ENCODE measurements at places on chromosomes 1 and 21.
A peak's percentile ranks its signal among the peaks of the same experiment; 100 is the strongest.

- no peak for DNase-seq
Observed at GRCh38 chr1:108962681-108963051, 618 bp downstream of the CLCC1 start.

- no peak for DNase-seq
Observed at GRCh38 chr1:64493831-64494230, 23.9 kb downstream of the CACHD1 start.

DNA sequence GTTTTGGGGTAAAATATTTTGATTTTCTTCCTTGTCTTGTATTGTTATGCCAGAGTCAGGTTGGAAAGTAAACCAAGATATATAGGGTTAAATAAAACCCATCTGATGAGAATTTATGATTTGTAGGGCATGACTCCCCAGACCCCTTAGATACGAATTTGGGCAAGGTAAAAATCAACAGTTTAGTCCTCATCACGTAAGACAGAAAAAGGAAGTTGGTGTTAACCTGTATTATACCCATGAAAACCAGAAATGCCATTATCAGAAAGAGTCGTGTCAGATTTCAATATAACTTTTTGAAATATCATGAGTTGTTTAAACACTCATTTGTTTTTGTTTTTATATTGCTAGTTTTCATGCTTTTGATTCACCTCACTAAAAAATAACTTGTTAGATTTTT lies 11.8 kb downstream of the CEPT1 start:
- DNase-seq, result no peak

GRCh38 chr1:114192328-114192727 lies 38.7 kb upstream of the SYT6 start:
- DNase-seq, result no peak

DNA sequence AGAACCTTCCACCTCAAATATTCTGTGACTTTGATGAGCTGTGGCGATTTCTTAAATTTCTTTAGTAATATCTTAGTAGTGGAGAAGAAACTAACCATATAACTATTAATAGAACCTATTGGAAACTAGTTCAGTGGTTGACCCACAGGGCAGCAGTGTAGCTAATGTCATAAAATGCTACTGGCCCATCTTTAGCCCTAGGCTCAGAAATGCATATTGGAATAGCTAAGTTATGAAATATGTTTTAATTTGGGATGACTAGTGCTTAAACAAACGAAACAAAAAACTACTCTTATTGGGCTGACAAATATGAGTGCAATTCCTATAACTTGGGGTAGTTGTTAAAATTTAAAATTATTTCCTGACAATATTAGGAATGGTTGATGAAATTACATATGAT lies 20.2 kb downstream of the MACO1 start:
- DNase-seq, result no peak

DNA sequence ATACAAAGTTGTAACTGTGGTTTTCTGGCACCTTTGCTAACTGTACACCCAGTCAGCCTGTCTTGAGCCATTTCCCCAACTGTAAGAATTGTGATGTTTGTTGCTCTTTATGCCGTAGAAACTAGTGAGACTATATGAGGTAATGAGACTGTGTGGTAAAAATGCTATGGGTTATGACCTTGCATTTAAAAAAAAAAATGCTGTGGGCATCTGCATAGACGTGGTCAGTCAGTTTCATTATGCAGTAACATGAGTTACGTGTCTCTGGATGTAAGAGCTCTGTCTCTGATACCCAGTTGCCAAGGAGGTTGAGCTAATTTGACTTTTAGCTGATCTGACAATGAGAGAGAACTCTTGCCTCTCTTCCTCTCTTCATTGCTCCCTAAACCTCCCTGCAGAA lies 80.6 kb upstream of the LAMC2 start:
- DNase-seq, result no peak

- DNase-seq, result no peak
Observed at GRCh38 chr1:5109633-5110032, 455.2 kb downstream of the AJAP1 start.

- no peak for DNase-seq
Observed at GRCh38 chr1:182688436-182689205, 4.2 kb upstream of the RGS8 start.

DNA sequence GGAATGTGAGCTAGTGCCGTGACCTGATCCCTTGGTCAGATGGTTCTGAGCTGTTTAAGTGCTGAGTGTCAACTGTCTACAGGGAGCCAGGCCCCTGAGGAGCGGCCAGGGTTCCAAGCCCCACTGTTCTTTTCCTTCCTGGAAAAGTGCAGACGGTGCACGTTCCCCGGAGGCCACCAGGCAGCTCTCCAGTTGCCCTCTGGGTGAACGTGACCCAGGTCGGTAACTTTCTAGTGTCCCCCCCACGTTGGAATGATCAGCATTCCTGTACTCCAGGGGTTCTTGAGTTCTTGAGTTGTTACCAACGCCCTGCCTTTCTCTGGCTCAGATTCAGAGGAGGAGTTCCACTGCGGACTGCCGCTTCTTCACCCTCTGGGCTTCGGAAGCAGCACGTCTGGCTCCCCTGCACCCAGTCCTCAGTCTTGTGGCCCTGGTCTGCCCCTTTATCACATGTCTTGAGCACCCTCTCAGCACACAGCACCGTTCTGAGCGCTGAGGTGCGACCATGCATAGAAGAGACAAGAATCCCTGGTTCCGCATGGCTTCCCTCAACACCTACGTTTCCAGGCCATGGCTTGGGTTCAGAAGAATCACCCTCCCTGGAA lies 131.5 kb downstream of the DHRS3 start:
- no peak for DNase-seq

DNA sequence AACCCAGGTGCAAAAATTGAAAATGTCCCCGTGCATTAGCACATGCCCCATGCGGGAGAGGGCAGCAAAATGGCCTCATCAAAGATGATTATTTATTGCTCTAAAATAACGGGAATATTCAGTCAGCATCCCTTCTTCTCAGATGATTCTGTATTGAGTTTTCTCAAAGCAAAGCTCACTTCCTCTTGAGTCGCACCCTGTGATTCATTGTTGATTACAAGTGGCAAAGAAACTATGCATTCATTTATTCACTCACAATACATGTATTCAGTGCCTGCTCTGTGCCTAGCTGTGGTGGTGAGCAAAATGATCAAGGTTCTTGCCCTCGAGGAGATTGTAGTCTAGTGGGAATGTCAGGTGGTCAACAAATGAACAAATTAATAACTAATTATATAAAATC lies 226.0 kb upstream of the KAZN start:
- DNase-seq, result no peak

DNA sequence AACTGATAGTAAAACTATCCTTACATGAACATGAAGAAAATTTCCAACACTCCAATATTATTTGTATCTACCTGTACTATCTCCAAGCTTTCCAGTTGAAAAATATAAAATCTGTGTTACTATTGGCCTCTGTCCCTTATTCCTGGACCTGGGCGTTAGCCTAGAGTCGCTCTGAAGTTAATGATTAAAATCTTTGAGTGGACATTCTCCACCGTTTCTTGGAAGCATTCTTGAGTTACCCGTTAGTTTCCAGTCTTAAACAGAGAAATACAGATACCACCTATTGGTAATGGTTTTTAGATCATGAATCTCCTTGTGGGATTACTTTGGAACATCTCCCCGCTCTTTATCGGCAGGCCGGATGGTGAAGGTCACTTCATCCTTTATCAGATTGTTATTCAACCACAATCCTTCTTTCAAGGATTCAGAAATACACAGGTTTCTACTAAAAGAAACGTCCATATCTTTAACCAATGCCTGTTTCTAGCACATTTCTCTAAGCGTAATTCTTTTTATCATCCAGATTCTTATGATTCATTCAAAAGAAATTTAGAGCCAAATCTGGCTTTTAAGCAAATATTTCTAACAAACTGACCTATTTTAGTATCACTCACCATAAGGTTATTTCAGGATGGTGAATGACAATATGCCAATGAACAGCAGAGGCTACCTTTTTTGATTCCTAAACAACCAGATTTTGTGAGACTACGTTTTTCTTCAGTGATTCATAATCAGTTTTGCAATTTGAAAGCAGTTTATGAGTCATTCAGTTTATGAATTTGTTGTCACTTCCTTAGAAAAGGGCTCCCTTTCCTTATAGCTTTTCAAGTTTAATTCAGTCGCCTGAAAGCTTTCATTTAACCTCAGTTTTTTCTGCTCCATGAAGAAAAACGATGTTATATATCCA lies 70.2 kb upstream of the ERRFI1 start:
- DNase-seq, result no peak

- DNase-seq, result no peak
Observed at GRCh38 chr1:9700340-9700739, 48.8 kb downstream of the PIK3CD start.

DNA sequence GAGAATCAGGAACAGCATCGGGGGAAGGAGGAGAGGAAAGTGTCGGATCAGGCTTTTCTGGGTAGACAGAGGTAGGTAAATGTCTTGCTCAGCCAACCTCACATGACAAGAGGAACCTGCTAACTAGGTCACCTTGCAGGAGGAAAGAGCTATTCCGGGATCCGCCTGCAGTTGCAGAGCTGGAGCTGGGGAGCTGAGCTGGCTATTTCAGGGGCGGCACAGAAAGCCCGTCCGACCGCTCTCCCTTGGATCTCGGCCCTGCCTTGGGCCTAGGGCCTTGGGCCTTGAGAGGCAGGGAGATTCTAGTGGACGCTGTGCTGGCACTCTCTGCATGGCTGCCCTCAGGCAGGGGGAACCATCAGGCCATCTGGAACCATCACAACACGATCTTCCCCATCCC lies 56.5 kb upstream of the CTPS1 start:
- DNase-seq, result no peak

GRCh38 chr1:225509376-225509707 lies 81.5 kb upstream of the LBR start:
- DNase-seq, result no peak

DNA sequence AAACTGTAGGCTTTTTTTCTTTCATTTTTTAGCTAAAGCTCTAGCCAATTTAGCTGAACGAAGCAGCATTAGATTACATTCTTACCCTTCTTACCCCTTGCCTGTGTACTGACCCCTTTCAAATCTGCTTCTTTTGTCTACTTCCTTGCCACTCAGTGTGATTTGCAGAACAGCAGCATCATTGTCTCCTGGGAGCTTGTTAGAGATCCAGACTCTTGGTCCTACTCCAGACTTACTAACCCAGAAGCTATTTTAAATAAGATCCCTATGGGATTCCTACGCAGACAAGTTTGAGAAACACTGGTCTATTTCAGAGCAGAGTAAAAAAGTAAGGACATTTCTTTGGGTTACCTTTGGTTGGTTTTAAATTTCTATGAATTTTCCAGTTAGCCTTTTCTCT lies 13.8 kb downstream of the LRRC39 start:
- DNase-seq, result peak; percentile 77

GRCh38 chr1:101122452-101123166 lies 97.0 kb upstream of the DPH5 start:
- no peak for DNase-seq

DNA sequence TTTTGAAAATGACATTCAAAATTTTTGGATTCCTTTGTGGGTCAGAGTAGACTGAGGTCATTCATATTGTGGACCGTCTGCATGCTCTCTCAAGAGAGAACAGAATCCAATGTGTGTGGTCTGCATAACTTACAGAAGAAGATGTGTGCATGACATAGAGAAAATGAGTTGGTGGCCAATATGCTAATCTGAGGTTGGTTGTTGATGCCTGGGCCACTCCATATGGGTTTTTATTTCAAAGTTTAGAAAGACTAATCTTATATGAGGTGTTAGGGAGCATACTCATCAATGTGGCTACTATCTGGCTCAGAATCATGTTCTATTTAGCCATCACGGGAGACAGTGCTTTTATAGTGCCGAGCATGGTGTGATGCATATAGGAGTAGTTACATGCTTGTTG lies 18.2 kb downstream of the NTNG1 start:
- no peak for DNase-seq
